CD4-positive, alpha-beta T cell (primary cell): ENCODE measurements at places on chromosomes 1 and 21.

DNA sequence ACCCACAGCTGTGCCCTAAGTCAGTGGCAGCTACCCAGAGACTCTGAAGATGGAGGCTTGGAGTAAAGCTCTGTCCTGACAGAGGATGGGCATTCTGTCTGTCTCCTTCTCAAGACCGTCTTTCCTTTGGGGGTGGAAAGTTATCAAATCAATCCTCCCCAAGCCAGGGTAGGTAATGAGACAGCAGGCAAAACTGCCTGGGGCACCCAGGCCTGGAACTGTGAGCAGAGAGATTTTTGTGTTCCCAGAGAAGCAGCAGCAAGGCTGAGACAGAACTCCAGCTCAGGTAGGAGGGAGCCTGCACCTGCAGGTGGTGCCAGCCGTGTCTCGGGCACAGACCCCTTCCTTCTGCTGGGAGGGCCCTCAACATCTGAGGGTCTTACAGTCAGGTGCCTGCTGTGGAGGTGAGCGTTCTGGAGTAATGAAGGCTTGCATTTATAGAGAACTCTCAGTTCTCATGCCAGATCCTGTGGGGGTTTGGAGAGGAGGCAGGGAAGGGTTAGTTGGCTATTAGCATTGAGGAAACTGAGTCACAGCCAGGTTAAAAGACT is 95.6 kb downstream of the RIPK4 start:
- H3K27ac ChIP-seq: no peak overlapping the region
- no peaks in the 10 kb centered on the region for H3K36me3 ChIP-seq
- no peak overlapping the region for H3K4me3 ChIP-seq
- H3K27me3 ChIP-seq: no peaks in the 10 kb centered on the region
- no peak for DNase-seq

GRCh38 chr1:7117399-7118281 is 332.4 kb downstream of the CAMTA1 start:
- no peak for DNase-seq
- H3K36me3 ChIP-seq: no peaks in the 10 kb centered on the region
- H3K27me3 ChIP-seq: no peaks in the 10 kb centered on the region
- H3K4me1 ChIP-seq: no peaks in the 10 kb centered on the region

GRCh38 chr1:65698590-65698989 is 94.1 kb upstream of the PDE4B start:
- H3K27ac ChIP-seq: no peak overlapping the region
- DNase-seq: no peak
- H3K36me3 ChIP-seq: no peaks in the 10 kb centered on the region
- H3K27me3 ChIP-seq: peaks cover 4% of the 10 kb centered on the region
- H3K4me3 ChIP-seq: no peak overlapping the region
- H3K4me1 ChIP-seq: no peaks in the 10 kb centered on the region

DNA sequence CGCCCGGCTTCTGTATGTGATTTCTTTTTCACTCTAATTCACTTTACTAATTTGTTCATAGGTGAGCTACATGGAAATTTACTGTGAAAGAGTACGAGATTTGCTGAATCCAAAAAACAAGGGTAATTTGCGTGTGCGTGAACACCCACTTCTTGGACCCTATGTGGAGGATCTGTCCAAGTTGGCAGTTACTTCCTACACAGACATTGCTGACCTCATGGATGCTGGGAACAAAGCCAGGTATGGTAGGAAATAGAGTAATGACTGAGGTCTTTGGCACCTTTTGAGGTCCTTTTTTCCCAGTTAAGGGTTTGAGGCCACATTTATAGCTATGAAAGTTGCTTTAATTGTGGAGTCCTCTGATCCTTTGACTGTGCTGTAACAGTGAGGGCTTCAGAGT is 56.9 kb downstream of the KIF1B start:
- no peaks in the 10 kb centered on the region for H3K36me3 ChIP-seq
- H3K27ac ChIP-seq: no peak overlapping the region
- no peak for DNase-seq

GRCh38 chr1:212862111-212862690 is 4.1 kb downstream of the FLVCR1 start:
- no peaks in the 10 kb centered on the region for H3K27me3 ChIP-seq
- peaks cover 25% of the 10 kb centered on the region for H3K4me1 ChIP-seq
- no peak for DNase-seq
- H3K27ac ChIP-seq: no peak overlapping the region
- peaks cover 5% of the 10 kb centered on the region for H3K36me3 ChIP-seq
- H3K4me3 ChIP-seq: no peak overlapping the region
